ENCODE measurements at places on chromosomes 7 and 10. TPM values are rescaled to one million over a fixed set of nuclear protein-coding genes. Genes with fewer than 3 reads are reported as not detected.

The COL1A2 gene
- 1,211 TPM for total RNA-seq

The NKX1-2 gene
- not detected for total RNA-seq

The NEUROG3 gene
- total RNA-seq, result not detected

GRCh38 chr10:62230344-62231121 lies 38.1 kb downstream of the RTKN2 start:
- peak overlapping the region; percentile 95 for H3K27ac ChIP-seq
- peaks cover 21% of the 10 kb centered on the region for H3K4me1 ChIP-seq
- H3K36me3 ChIP-seq, result no peaks in the 10 kb centered on the region
- H3K4me3 ChIP-seq, result no peak overlapping the region

GRCh38 chr10:74032900-74033655 lies 35.2 kb downstream of the VCL start:
- H3K27me3 ChIP-seq, result no peaks in the 10 kb centered on the region
- H3K4me3 ChIP-seq, result no peak overlapping the region
- DNase-seq, result no peak
- peaks cover 22% of the 10 kb centered on the region for H3K36me3 ChIP-seq

GRCh38 chr10:6445671-6446316 lies 134.3 kb downstream of the PRKCQ start:
- no peak overlapping the region for H3K4me3 ChIP-seq
- DNase-seq, result peak; percentile 28
- peaks cover 2% of the 10 kb centered on the region for H3K27me3 ChIP-seq
- H3K27ac ChIP-seq, result no peak overlapping the region

Measured in IMR-90 (cell line).